ENCODE measurements at places on chromosomes 11 and 22.

DNA sequence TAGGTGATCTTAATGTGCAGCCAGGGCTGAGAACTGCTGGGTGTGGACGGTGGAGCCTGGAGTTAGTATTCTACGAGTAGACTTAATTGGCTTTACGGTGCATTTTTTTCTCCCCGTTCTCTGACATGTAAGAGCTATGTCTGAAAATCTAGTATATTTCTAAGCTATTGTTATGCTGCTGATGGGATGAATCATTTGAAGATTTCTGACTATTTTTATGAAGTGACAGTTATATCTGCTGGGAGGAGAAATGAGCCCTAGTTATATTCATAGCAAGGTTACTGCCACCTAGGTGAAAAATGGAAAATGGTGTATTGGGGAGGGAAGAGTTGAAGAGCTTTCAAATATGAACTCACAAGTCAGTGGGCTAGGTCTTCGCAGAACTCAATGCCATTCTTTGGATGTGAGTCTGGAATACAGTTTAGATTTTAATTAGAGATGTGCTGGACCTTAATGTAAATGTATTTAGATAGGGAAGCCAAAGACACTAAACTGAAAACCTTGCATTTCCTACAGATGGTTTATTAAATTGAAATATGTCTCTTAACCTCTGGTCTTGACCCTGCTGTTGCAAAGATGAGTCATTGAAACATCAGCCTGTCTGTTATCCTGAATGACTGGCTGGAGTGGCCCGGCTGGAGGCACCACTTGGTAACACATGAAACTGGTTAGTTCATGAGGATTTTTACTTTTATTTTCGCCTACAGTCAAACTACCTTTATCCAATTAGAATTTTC is 293.7 kb downstream of the DDX10 start:
- no peak for DNase-seq

DNA sequence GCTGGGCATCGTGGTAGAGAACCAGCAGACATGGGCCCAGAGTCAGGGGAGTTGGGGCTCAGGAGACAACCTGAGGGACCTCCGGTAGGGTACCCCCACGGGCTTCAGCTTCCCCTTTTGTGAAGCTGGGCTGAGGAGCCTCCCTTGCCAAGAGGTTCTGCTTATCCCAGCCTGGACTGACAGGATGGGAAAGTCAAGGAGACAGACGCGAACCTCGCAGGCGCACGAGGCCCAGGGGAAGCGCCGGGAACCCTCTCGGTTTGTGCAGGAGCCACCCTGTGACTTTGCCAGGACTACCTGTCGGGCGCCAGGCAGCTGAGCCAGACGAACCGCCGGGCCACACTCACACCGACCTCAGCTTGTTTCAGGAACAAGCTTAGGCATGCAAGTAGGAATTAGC is 566.1 kb downstream of the BRD1 start:
- DNase-seq, result no peak

DNA sequence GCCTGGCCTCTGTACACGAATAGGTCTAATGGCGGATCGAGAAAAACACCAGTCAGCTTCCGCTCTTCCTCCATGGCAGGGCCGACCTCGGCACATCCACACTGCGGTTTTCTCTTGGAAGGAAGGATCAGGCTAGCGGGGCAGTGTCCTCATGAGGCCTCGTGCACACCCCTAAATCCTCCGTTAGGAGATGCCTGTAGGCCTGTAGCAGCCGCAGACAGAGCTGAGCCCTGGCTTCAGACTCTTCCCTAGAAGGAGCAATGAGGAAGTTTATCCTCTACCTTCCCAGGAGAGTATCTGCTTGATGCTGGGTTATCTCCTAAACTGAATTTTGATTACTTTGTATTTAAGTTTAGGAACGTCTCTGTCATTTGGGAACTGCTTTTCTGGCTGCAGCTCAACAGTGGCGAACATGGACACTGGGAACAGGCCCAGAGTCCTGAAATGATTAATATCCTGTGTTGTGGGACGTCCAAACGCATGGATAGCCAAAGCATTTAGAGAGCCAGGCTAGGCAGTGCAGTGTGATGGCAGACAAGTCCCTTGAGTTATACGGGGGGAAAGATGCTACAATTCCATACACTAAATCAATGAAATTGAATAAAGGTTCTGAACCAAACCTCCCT is 16.5 kb upstream of the BMAL1 start:
- DNase-seq, result no peak

DNA sequence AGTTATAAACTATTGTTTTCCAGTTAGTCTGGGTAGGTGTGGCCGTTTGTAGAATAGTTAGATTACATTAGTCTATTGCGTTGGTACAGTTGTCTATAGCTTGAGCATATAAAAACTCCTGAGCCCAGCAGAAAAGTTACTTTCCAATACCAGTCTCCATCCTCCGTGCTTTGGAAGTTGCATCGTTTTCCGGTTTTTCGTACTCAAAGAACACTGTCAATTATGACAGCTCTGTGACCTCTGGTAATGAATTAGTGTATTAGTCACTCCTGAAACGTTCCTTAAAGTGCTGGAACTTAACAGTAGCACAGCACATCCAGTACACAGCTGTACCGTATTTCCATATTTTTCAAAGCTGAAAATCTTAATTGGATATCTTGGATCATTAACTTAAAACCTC is 808 bp upstream of the MSANTD2 start:
- no peak for DNase-seq

DNA sequence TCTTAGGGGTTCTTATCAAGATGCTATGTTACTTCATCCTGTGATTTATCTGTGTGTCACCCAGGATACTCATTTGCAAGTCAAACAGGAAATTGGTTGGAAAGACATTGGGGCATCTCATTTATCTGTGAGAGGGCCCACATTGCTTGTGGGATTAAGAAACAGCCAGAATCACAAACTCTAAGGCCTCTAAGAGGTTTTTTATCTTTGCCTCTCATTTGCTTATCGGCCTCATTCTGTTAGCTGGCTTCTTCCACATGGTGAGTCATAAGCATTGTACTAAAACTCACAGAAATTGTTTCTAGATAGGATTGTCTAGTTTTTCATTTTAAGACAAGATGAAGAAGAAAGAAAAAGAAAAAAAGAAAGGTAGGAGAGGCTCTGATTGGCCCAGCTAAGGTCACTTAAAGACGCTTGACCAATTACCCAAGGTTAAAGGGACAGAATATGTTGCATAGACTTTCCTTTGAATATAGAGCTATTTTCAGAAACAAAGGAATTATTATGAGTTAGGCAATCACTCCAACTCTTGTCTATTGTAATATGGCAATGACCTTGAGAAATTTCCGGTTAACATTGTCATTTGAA is 121.9 kb downstream of the ARHGAP42 start:
- no peak for DNase-seq

- DNase-seq, result no peak
These were observed 1.7 kb downstream of the RASGRP2 start for GRCh38 chr11:64742087-64742888.

DNA sequence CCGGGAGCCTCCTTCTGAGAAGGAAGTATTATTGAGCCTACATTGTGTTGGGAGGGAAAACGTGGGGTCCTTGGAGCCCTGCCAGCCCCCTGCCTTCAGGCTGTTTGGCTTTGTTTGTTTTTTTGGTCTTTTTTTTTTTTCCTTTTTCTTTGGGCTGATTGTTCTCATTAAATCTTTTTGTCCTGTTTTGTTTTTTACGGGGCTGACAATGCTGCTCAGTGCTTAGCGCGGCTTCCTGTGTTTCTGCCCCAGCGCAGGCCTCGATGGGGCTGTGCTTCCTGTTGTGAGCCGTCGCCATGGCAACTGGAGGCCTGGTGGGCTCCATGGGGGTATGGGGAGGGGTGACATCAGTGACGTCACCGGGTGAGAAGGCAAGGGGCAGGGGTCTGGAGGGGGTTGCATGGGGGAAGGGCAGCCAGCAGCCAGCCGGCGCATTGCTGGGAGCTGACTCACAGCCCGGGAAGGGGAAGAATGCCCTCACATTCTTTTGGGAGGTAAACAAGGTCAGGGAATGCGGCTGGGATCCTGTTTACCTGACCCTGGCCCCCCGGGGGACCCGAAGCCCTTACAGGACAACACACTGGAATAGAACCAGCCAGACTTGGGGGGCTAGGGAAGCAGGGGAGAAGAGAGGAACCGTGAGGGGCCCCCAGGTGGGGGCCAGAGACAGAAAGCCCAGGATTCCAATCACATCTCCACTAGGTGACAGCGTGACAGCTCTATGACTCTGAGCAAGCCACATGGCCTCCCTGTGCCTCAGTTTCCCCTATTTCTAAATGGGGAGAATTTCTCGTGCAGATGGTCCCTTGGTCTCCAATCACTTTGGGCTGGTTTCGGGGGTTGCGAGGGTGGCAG is 22.2 kb upstream of the CBX7 start:
- DNase-seq, result peak; percentile 46

DNA sequence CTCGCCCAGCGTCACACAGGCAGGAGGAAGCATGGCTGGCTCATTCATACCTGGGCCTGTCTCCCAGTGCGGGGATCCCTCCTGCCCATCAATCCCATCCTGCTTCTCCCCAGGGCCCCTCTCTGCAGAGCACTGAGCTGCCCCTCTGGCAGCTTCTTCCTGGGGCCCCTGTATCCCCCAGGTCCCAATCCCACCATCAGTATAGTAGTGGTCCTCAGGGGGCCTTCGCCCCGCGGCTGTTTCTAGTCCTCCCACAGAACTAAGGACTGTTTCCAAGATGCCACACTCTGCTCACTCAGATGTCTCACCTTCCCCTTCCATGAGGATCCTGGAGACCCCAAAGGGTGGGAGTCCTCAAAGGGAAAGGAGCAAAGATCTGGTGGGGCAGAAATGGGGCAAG is 97.6 kb downstream of the PDE2A start:
- no peak for DNase-seq
